ENCODE measurements at places on chromosomes 7 and 10.

DNA sequence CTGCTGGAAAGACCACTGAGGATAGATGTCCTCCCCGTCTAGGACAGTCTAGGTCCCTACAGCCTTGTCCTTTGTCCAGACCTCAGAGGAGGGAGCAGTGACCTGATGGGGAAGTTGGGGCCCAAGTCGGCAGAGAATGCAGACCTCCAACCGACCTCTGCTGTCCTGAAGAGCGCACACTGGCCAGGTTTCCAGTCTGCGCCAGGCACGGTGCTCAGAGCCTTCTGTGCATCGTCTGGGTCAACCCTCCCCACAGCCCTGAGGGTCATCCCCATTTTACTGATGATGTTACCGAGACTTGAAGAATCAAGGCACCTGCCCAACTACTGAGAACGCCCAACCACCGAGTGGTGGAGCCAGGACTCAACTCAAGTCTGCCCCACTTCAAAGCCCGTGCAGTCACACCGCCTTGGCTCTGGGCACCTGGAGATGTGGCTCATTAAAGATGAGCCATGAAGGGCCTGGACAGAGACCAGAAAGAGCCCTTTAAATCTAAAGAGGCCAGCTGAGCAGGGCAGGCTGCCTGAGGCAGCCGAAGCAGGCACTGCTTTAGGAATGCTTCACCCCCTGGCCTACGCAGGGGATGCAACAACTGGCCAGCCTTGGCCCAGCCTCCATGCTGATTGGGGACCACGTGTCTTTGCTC is 4.4 kb downstream of the ITPRIP start:
- DNase-seq = no peak

DNA sequence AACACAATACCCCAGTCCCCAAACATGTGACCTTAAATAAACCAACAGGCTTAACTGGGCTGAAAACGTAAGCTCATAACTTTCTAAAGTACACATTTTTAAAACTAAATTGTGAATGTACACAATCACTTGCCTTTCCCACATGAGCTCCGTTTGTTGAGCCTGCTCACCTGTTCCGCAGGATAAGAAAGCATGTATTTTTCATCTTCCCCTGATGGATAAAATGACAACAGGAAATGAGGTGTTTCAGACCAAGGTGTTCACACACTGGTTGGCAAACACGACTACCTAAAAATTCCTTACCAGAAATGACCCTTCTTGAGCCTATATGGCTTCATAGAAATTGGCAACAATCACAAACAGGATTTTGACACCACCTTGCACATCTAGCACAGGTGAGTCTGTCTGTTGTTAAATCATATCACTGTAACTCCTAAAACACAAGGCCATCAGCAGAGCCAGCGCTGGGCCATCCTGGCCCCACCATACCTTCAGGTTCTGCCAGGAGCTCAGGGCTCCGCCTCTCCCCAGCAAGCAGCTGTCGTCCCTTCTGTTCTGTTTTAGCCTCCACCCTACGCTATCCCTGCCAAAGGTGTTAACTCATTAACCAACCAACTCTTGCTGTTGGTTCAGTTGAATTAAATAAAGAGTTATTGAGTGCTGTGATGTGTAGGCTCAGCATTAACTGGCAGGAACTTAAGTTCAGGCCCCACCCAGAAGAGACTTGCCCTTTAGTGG is 73.6 kb upstream of the RNF32 start:
- DNase-seq = no peak

DNA sequence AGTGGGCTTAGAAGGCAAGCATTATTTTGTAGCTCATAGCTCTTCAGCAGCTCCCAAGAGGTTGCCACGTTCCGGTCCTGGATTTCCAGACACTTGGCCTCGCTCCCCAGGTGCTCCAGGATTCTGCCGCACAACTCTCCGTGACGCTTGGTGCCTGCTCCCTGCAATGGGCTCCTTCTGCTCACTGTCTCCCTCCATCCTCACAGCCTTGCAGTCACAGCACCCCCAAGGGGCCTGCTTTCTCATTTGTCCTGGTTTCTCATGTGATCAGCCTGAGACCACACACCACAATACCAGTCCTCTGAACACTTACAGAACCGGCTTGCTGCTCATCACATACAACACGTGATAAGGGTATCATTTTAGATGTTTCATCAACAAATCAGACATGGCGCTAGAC is 9.8 kb downstream of the IGFBP3 start:
- DNase-seq = no peak

DNA sequence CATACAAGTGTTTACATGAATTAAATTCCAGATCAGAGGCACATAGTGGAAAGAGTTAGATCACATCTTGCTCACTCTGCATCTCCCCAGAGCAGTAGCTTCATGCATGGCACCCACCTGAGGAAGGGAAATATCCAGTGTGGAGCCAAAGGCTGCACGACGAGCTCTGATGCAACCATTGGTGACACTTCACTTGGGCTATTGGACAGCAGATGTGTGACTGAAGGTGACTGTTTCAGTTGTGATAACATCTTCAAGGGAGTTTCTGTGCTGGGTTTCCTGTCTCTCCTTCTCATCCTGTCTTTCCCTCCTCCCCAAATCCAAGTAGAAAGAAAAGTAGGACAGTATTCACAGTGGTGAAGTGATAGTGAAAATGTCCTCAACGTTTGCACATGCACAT is 115.0 kb downstream of the TAF3 start:
- DNase-seq = no peak

- DNase-seq = no peak
Measured at GRCh38 chr10:17872191-17873091, 63.3 kb downstream of the MRC1 start.

- no peak for DNase-seq
Measured at GRCh38 chr7:18626717-18627116, 131.2 kb downstream of the HDAC9 start.

GRCh38 chr7:82049891-82050533 is 280.2 kb upstream of the HGF start:
- peak; percentile 46 for DNase-seq

Measured in SW 1271 (cell line).